Stimulated activated CD8-positive, alpha-beta memory T cell treated with anti-CD3 and anti-CD28 coated beads, Interleukin-4, amount 100 ng/mL, for 4 hours (primary cell): ENCODE measurements at places on chromosomes 12 and 14.

- DNase-seq = no peak
These were observed 234.5 kb downstream of the IPO8 start for GRCh38 chr12:30461026-30461615.

DNA sequence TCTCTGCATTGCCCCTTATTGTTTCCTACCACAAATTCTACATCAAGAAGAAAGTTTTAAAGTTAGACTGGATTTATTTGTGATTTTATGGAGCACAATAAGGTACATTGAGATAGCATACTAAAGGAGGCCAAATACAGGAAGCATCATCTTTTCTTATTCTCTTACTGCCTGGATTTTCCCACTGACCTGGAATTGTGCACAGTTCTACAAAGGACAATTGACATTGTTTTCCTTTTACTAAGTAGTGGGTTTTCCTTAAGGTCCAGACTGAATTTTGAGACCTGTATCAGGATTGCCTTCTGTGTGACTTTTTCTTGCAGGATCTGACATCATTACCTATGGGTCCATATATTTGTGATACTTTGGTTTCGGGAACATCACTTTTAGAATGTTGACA, 18.8 kb upstream of the ZNF140 start:
- DNase-seq = no peak

DNA sequence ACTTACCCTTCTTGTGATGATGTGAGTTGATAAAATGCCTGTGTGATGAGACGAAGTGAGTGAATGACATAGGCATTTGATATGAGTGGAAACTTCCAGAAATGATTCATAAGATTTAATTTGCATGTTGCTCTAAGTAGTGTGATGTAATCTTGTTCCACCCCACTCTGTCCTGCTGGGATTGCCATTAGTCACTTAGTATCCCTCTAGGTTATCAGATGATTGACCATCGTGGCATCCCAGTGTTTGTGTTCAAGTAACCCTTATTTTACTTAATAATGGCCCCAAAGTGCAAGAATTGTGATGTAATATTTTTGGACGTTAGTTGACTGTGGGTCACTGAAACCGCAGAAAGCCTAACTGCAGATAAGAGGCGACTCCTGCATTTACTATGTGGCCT, 214.4 kb upstream of the DIO2 start:
- DNase-seq = no peak

- DNase-seq = no peak
These were observed 54.5 kb upstream of the TMEM260 start for GRCh38 chr14:56524971-56525677.

DNA sequence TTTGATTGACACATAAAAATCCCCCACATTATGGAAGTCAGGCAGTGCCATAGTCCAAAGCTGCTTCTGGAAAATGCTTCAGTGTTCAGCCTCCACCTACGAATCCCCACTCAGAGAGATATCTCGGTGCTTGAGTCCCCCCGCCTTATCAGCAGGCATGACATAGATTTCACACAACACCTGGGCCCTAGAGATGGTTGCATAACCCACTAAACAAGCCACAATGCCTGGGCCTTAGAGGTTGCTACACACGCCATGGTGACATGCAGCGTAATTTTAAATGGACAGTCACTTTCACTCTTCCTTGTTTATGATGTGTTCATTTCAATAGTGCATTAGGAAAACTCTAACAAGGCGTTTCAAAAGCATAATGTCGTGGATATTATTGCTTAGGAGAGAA, 38.0 kb downstream of the CCDC60 start:
- no peak for DNase-seq

- no peak for DNase-seq
These were observed 107.2 kb upstream of the ESRRB start for GRCh38 chr14:76268700-76269099.

- no peak for DNase-seq
These were observed 52.1 kb downstream of the LRCOL1 start for GRCh38 chr12:132558042-132558856.

- DNase-seq = no peak
These were observed 132.1 kb downstream of the RAD51B start for GRCh38 chr14:67951529-67952135.

DNA sequence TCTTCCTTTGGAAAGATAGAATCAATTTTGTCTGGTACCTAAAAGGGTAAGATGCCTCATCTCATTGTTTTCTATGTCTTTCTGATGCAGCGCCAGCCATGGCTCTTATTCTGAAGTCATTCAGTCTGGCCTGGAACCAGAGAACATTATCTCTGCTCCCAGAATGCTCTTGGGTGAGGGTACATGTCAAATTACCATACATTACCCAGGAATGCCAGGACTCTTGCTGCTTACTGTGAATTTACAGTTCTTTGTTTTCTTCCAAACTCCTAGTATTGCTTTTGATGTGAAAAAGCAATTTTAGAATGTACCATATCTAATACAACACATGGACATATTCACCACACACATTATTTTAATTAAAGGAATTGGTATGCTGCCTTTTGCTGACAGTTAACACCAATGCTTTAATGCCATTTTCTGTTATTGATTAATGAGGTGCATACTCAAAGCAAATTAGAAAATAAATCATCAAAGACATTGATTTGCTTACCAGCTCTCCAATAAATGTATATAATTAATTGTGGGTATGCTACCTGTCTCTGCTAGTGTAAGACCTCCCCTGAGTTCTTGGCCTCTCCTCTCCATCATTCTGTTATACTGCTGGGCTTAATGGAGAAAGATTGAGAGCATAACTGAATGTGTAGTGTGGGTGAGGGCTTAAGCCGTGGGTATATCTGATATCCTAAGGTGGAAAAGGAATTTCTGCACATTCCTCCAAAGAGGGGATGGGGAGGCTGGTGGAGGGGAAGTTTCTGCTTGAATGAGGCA, 337.7 kb downstream of the C12orf75 start:
- DNase-seq = no peak

DNA sequence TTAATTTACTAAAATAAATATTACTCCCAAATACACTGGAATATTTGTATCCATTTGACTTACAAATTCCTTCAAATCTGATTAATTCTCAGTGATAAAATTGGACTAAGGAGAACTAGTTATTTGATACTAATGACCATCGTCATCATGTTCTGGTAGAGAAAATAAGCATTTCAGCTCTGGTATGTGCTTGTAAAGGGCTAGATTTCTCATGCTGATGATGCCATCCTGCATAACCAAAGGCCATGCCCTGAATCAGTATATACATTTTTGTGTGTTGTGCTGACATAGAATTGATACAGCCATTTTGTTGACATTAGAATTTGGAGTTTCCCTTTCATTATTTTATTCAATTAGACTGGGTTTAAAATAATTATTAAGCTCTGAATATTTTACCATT, 148.9 kb downstream of the PCNX1 start:
- no peak for DNase-seq

DNA sequence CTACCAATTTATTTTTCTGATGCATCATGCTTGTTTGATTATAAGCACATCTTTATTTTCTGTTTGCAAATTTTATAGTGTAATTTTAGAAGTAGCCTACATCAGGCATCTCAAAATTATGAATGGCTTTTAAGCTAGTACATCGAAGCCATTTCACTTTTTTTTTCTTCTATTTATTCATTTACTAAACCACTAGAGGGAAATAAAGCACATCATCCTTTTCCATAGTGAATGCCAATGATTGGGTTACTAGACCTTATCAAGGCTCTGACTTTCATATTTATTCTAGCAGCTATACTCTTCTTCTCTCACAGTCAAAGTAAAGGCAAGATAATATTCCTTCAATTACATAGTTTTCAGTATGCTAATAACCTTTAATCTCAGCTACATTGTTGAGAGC, 736.4 kb upstream of the LRFN5 start:
- no peak for DNase-seq

DNA sequence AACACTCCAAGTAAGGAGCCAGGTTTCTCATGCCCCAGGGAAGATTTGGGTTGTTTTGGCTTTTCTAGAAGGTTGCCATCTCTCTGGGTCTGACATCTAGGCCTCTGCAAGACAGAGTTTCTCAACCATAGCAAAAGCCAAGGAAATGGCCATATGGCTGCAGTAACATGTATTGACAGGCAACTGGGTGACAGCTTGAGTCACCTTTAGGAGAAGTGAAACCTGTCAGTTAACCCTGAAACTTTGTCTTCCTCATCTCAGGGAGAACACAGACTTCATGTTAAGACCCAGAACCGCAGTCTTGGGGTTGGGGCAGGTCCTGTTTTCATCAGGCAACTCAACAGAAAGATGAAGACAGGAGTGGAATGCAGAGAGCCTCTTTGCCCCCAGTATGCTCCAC, 46.0 kb upstream of the PLBD1 start:
- no peak for DNase-seq

DNA sequence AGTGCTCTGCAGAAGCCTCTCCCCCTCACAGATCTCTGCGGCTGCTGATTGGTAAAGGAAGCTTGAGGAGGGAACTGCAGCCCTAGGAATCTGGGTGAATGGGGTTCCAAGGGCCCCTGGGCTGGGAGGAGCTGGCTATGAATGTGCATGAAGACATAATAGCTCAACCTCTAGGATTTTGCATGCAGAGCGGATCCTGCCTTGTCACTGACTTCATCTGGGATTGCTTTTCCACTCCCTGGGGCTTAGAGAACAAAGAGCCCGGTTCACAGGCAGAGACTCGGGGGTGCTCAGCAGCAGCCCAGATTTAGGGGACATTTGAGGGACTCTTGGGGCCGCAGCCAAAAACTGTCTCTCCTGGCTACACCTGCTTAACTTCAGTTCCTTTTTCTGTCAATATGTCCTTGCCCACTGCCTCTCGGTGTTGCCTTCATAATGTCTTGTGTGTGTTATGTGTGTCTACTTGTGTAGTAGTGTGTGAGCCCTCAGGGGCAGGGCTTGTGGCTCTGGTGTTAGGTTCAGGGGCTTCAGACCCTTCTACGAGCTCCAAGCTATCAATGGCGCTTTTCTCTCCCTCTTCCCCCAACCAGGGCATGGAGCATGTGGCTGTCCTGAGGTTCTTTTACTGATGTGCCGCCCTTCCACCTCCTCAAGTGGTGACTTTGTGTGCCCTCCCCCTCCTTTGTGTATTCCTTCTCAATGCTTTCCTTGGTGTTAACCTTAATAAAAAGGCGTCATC, 1.9 kb downstream of the CCDC184 start:
- DNase-seq = no peak

GRCh38 chr12:129494260-129494659, 409.6 kb downstream of the TMEM132D start:
- no peak for DNase-seq

DNA sequence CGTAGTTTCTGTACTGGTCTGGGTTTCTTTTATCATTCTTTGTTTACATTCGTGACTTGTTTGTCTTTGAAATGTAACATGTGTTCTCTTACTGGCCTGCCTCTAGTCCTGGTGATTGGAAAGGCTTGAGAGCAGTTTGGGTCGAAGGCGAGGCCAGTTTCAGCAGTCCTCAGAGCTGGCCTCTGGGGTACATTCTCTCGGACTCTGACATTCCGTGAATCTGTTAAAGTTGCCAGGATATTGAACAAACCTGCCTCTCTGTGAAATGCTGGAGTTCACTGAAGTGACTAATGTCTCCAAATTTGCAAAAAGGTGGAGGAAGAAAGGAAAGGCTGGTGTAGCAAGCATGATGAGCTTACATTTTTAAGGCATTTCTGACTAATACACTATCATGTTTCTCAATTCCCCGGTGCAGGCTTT, 1.5 kb downstream of the PLEKHA5 start:
- DNase-seq = no peak

GRCh38 chr12:123384318-123384993, 524 bp downstream of the KMT5A start:
- no peak for DNase-seq

DNA sequence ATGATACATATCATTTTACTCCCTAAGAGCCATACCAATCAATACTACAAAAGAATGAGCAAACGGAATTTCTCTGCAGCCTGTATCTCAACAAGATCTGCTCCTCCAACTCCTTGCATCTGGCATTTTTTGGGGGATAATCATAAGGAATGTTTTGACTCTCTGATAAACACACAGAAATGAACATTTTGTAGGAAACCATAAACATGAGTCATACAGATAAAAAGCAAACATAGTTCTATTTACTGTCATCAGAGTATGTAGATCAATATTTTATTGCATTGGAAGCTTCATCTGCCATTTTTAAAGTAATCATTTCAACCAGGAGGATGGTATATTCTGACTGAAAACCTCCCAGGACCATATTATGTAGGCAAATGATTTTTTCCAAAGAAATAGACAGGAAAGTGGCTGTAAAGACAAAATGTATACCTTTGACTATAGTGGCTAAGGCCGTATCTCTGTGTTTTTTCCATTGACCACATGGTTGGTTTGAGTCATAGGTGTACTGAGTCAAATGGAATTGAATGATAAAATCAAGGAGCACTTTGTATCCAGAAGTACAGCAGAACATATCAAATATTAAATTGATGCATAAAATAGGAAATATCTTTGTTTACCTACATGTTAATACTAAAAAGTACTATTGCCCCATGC, 32.4 kb upstream of the CD69 start:
- DNase-seq = no peak

- no peak for DNase-seq
These were observed 41.6 kb downstream of the AKAP6 start for GRCh38 chr14:32370714-32371113.

- no peak for DNase-seq
These were observed 599.7 kb downstream of the SLC16A7 start for GRCh38 chr12:60195483-60195882.

DNA sequence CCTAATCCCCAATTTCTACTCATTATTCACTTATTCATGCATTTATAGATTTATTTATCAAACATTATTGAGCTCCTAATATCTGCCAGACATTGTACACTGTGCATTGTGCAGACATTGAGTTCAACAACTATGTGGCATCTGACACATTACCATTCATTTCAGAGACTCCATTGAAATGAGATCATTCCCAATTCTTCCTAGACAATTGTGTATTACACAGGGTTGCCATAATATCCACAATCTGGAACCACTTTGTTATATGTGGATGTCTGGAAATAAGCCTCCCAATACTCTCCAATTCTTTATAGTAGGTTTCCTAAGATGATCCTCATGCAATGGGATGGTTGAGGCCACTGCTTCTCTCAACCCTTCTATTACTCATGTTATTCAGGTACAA, 165.0 kb downstream of the OTOGL start:
- DNase-seq = no peak

DNA sequence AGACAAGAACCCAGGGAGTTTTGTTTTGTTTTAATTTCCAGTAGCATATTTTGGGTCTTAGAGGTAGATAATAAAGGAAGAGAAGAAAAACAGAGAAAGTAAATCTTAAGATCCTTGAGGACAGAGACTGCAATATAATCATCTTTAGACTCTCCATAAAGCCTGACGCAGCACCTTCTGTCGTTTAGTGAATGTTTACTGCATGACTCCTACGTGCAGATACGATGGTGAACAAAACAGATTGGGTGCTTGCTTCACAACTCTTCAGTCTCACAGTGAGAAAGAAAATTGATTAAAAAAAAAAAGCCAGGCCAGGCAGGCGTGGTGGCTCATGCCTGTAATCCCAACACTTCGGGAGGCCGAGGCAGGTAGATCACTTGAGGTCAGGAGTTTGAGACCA, 86.9 kb downstream of the STON2 start:
- no peak for DNase-seq

- DNase-seq = no peak
These were observed 4.3 kb downstream of the FRS2 start for GRCh38 chr12:69474456-69474855.

GRCh38 chr12:132302466-132303358, 26.7 kb downstream of the GALNT9 start:
- DNase-seq = no peak

- no peak for DNase-seq
These were observed 52.6 kb upstream of the BICD1 start for GRCh38 chr12:32053881-32054624.

GRCh38 chr14:82759656-82760055, 1226.0 kb upstream of the SEL1L start:
- DNase-seq = no peak

- no peak for DNase-seq
These were observed 158.5 kb downstream of the KLRB1 start for GRCh38 chr12:9449181-9449580.
